ENCODE measurements at places on chromosomes 3 and 15.

DNA sequence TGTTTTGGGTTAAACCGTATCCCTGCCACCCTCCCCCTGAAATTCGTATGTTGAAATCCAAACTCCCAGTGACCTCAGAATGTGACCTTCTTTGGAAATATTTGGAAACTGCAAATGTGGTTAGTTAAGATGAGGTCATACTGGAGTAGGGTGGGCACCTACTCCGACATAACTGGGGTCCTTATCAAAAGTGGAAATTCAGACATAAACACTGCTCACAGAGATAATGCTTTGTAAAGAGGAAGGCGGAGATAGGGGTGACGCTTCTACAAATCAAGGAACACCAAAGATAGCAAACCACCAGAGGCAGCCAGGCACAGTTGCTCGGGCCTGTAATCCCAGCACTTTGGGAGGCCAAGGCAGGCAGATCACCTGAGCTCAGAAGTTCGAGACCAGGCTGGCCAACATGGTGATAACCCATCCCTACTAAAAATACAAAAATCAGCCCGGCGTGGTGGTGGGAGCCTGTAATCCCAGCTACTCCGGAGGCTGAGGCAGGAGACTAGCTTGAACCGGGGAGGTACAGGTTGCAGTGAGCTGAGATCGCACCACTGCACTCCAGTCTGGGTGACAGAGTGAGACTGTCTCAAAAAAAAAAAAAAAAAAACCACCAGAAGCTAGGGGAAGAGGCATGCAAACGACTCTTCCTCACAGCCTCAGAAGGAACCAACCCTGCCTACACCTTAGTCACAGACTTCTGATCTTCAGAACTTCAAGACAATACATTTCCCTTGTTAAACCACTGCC is 51.1 kb upstream of the CHD2 start:
- DNase-seq: no peak

DNA sequence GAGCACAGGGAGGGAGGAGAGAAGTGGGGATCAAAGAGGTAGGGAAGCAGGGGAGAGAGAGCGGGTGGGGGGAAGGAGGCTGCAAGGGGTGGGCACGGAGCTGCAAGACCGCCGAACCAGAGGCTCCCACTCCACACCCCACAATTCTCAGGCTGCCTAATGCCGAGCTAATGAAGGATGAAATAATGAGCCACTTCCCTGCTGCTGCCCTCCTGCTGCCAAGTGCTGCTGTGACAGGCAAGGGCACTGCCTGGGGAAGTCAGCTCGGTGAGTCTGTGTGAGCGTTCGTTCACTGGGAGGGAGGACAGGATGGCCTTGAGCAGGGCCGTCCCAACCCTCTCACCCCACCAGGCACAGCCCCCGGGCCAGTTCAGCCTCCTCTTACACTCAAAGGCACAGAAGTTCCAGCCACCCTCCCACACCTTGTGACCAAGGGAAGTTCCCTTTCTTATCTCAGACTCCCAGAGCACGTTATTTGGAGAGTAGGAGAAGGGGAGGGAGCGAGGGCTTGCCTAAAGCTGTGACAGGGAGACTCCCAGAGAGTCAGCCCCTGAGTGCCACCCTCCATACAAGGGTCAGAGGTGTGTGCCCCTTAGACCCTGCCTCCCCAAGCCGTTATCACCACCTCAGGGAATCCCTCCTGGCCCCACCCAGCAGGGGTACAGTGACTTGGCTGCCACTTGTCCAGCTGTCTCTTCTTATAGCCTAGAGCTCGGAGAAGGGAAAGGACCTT is 12.4 kb downstream of the GLYCTK start:
- no peak for DNase-seq

DNA sequence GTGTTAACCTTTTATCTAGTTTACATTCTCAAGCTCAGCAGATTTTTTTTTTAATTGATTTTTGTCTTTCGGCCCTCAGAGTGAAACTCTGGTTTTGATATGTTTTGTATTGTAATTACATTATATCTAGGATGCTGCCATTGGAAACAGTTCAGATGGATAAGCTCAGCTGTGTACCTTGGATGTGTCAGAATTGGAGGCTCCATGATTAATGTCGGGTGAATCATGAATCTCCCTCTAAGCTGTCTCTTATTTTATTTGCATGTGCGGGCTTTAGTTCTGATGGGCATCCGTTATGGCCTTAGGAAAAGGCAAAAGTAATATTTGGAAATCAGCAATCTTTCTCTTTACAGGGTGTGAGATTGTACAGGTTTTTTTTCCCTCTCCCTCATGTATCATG is 4.2 kb downstream of the PTPRG start:
- DNase-seq: no peak

GRCh38 chr3:127604035-127604434 is 5.8 kb downstream of the MCM2 start:
- no peak for DNase-seq

DNA sequence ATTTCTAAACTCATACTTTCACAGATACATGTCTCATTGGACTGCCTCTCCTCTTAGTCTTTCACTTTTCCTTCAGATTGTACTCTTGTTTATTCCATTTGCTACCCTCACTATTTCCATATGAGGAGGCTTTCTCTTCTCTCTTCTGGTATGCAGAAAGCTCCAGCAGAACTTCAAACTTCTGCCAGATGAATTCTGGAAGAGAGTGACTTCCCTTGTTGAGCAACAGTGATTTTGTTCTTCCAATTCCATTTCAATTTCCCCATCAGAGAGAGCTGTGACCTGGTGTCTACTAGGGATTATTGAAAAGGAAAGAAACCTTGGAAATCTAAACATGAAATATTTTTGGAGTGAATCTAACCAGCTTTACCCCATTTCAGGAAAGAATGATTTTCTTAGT is 523.2 kb upstream of the ZNF717 start:
- no peak for DNase-seq

DNA sequence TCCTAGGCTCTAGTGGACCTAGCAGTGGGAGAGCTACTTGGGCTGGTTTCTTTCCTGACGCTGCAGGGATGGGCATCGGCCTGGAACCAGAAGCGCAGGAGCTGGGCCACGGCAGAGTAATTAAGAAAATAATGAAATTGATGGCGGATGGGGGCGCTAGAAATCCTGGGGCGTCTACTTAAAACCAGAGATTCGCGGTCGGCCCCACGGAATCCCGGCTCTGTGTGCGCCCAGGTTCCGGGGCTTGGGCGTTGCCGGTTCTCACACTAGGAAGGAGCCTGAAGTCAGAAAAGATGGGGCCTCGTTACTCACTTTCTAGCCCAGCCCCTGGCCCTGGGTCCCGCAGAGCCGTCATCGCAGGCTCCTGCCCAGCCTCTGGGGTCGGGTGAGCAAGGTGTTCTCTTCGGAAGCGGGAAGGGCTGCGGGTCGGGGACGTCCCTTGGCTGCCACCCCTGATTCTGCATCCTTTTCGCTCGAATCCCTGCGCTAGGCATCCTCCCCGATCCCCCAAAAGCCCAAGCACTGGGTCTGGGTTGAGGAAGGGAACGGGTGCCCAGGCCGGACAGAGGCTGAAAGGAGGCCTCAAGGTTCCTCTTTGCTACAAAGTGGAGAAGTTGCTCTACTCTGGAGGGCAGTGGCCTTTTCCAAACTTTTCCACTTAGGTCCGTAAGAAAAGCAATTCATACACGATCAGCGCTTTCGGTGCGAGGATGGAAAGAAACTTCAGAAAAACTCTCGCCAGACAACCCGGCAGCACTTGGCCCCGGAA is 6.1 kb downstream of the SOX14 start:
- no peak for DNase-seq

DNA sequence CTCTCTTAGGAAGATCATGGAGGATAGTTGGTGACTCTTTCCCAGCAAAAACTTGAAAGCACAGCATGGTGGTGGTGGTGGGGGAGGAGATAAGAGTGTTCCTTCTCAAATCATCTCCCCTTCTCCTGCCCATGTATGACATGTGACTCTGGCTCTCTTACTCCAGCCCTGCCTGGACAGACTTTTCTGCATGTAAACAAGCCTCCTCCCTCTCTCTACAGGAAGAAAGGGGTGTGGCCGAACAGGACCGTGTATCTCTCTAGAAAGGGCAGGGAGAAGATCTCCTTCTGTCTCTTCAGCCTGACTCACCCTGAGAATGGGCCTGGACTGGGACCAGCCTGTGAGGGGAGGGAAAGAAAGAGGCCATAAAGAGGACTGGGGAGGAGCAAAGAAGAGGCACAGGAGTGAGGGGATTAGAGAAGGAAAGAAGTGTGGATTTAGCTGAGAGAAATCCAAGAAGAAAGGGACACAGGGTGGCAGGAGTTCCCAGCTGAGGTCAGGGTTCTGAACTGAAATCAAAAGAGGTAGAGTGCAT is 1.5 kb downstream of the CELF6 start:
- DNase-seq: no peak

GRCh38 chr3:64489361-64490044 is 198.3 kb downstream of the ADAMTS9 start:
- no peak for DNase-seq

GRCh38 chr3:150180334-150180733 is 209.6 kb upstream of the PFN2 start:
- DNase-seq: no peak

- DNase-seq: no peak
These were observed 179.3 kb downstream of the SMAD6 start for GRCh38 chr15:66881173-66881905.

- no peak for DNase-seq
These were observed 35.2 kb downstream of the IFT122 start for GRCh38 chr3:129474984-129475804.

GRCh38 chr3:36597422-36597821 is 166.9 kb downstream of the DCLK3 start:
- DNase-seq: no peak

DNA sequence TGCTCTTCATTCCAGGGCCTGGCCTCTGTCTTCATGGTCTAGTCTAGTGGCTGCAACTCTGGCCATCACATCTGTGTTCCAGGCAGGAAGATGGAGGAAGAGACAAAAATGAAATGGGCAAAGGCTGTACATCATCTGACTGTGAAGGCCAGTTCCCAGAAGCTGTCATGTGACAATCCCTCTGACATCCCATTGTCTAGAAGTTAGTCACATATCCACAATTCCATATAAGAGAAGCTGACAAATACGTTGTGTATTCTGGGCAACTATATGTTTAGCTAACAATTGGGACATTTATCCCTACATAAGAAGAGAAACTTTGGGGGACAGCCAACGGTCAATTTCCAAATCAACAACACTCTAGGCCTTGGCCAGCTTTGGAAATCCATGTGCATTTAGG is 34.5 kb upstream of the C3orf70 start:
- DNase-seq: no peak

DNA sequence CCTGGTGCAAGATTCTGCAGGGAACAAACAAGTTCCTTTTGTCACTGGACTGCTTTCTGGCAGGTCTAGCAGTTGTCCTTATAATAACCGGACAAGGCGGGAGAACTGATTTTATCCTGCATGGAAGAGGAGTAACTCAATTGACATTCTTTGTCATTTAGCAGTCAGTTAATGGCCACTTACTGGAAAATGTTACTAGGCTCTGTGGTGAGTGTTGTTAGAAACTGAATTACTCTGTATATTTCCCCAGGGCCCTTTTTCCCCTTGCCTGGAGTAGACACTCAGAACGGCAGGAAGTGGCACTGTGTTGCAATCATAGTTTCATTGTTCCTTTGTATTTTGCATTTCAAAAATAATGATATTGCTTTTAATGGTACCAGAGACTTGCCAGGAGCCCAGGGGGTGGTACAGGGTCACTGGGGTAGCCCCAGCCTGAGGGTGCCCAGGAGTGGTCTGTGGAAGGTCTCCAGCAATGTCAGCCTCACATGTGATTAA is 318.6 kb upstream of the LRRFIP2 start:
- no peak for DNase-seq

- no peak for DNase-seq
These were observed 121.9 kb downstream of the NEO1 start for GRCh38 chr15:73174171-73174570.

GRCh38 chr15:67504056-67504455 is 16.9 kb upstream of the C15orf61 start:
- no peak for DNase-seq

- no peak for DNase-seq
These were observed 56.6 kb upstream of the ZPLD1 start for GRCh38 chr3:102378216-102378615.

GRCh38 chr3:149493315-149494021 is 19.0 kb downstream of the TM4SF4 start:
- no peak for DNase-seq
